ENCODE measurements at places on chromosomes 1 and 21.
A peak's percentile ranks its signal among the peaks of the same experiment; 100 is the strongest.

DNA sequence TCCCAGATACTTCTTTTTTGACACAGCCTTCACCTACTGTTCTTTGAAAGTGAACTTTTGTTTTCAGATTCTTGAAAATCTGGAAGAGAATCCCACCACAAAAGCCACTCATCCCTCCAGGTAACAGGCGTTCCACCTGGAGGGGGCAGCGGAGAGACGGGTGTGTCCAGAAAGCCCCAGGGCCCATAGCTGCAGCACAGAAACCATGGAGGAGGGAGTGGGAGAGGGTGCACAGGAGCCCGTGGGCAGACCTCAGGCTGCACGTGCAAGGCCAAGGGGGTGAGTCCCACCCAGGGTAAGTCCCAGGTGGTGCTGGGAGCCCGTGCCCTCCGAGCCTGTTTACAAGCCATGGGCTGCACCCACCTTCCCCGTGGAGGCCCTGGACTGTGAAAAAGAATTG is 86.5 kb downstream of the PSMG1 start:
- no peak for DNase-seq

DNA sequence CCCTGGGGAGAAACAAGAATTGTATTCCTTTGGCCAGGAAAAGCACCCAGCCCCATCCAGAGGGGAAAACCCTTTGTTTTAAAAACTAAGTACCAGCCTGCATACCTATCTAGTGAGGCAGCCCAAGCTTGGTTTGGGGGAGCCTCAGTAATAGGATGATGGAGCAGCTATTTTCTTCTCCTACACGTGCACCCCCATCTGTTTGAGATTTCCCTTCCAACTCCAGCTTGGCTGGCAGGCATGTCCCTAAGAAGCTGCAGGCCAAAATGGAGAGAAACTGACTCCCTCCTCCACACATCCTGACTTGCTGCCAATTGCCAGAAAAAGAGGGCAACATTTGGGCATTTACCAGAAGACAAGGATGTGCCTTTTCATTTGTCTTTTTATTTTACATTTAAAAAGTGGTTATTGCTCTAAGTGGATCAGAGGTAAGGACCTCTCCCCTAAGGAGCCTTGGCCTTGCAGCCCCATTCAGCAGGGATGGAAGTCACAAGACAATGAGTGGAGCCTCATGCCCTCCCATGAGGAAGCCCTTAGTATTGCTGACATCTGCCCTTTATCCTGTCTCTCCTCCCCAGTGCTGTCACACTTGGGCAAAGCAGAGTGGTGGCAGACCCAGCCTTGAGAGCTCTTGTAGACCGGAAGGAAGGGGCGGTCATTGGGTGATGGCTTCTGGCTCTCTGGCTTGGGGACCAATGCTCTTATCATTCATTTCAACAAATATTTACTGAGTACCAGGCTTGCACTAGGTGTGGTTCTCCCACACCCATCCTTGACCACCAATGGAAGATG is 8.6 kb downstream of the FNDC5 start:
- no peak for DNase-seq

GRCh38 chr1:156886583-156887281 is 6.8 kb upstream of the PEAR1 start:
- no peak for DNase-seq

DNA sequence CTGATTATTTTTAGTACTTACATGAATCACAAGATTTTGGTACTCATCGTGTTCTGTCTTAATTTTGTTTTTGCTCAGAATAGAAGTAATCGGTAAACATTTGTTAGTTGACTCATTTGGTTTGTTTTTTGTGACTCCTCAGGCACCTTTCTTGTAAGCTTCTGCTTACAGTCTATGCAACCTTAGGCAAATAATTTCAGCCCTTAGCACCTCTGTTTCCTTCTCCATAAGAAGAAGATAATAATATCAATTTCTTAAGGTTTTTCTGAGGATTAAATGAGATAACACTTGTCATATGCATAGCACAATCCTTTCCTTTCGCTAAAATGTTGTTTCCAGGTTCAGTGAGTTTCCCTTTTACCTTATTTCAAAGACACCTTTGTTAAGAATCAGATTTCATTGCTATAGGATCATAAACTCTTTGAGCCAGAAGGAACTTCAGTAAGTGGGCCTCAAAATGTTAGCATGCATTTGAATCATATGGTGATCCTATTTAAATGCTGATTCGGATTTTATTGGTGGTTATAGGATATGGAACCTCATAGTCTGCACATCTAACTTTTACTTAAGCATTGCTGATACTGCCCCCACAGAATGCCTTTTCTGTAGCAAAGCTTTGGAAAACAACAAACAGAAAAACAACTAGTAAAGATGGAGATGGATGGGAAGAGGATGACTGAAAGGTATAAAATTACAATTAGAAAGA is 272.7 kb upstream of the CACYBP start:
- DNase-seq: no peak

DNA sequence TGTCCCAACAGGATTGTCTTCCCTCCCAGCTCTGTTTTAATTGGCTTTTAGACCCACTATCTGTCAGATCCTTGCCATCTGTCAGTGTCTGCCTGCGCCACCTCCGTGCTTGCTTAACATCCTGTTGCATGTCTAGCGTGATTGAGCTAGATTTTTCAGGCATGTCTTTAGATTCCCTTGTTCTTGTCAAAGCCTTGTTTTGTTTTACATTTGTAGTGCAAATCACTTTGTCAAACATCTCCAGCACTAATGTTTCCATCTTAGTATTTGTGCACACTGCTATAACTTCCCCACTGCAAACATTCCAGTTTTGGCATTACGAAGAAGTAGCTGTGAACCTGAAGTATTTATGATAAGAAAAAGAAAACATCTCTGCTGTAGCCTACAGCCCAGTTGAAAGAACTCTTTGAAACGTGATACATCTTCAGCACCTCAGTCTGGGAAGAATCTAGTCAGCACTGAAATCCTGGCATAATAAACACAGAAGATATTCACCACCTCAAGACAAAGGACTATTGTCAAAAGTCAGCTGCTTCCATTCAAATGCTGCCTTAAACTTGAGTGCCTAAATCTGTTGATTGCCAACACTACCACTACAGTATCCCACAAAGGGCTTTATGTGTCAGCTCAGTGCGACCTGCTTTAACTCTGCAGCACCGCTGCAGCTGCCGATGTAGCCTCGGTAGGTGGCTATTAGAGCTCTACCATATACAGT is 105.0 kb downstream of the FNBP1L start:
- no peak for DNase-seq

DNA sequence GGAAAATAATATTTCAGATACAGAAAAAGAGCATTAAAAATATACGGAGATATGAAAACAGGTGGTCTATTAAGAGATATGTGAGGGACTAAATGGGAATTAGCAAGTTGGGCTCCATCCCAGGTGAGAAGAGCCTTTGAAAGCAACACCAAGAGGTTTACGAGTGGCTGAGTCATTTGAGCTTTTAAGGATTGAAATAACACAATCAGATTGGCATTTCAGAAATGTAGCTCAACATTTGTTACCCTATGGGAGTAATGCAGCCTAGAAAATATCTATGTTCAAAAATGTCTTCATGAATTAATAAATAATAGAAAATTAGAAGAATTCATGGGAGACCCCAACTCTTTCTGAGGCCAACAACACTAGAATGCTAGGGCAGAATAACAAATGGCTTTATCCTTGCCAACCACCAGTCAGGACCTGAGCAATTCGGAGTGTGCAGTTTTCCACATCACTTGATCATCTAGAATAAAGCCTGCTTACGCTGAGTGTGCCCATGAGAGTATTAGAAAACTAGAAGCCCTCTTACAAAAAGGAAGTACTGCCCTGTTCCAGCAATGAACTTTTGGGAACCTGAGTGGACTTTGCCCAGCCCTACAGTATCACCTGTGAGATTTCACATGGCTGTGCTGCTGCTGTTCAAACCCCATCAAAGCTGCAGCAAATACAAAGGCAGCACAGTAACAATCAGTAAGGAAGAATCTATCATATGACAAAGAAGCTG is 538.0 kb upstream of the CAMK1G start:
- no peak for DNase-seq

DNA sequence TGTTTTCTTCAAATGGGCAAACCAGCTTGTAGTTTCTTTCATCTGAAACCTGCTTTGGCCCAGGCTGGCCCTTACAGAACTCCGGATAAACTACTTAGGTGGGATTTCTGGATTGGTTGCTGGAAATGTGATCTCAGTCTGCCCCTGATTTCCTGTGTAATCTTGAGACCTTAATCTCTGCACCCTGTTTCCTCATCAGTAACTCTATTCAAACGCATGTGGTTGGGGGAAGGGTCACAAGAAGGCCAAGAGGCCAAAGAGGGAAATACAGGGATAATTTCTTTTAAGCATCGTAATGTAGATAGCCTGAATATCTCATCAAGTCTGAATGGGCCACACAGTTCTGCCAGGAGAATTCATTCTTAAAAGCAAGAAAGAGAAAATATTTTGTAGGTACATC is 483.6 kb downstream of the LTN1 start:
- DNase-seq: no peak

DNA sequence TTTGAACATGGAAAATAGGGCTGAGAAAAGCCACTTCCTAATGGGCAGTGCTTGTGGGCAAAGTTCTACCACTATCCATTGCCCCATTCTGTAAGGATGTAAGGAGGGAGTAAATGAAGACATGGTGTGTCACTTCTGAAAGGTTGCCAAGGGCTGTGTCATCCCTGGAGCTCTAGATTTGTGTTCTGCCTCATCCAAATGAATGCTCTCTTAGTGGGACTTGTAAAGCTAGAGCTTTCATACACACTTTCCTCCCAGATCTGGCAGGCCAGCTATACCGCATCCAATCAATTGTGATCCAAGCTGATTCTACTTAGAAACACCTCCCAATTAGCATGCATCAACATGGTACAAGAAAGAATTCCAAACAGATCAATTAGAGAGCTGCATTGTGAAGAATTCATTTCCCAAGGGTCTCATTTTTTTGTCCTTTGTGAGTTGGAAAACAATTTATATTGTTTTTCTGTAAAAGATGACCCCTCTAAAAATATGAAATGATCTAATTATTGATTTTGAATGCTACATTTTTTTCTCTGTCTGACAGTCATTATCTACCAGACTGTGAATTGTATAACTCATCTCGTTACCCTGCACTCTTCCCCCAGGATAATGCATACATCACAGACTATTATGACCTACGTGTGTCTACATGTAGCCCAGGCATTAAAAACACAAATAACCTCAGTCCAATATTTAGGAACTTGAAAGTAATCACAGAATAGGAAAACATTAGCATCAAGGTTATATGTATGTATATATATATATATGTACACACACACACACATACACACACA is 117.1 kb upstream of the DUSP10 start:
- no peak for DNase-seq

GRCh38 chr1:119652587-119652986 is 4.5 kb upstream of the ZNF697 start:
- no peak for DNase-seq

GRCh38 chr1:42847721-42848460 is 1.5 kb downstream of the ZNF691 start:
- DNase-seq: no peak

GRCh38 chr1:206705191-206705590 is 20.5 kb downstream of the MAPKAPK2 start:
- peak; percentile 86 for DNase-seq

DNA sequence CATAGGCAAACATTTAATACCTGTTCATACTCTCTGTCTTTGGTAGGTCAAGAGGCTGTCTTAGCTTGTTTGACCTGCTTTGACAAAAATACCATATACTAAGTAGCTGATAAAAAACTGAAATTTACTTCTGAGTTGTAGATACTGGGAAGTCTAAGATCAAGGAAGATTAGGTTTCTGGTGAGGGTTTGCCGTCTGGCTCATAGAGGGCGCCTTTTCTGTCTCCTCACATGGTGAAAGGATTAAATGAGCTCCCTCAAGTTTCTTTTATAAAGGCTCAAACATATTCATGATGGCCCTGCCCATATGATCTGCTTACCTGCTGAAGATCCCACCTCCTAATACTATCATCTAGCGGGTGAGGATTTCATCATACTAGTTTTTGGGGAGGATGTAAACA is 1076.1 kb upstream of the NCAM2 start:
- no peak for DNase-seq

DNA sequence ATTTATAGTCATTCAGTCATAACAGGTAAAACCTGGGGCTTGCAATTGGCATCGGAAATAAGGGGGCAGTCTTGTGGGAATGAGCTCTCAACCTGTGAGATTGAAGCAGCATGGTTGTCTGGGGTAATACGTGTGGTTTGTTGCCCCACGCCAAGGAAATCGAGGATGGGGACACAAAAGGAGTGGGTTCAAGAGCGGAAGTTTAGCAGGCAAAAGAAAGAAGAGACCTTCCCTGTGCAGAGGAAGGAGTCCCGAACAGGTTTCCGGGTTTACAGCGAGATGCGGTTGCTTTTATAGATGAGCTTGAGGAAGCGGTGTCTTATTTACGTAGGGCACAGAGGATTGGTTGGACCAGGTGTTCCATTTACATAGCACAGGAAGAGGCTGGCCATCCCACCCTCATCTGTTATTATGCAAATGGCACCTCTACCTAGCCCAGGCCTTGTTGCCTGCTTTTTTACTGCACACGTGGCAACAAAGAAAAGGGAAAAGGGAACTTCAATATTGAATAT is 37.3 kb downstream of the IFNAR1 start:
- peak; percentile 87 for DNase-seq

- peak; percentile 68 for DNase-seq
These were observed 39.6 kb upstream of the KANK4 start for GRCh38 chr1:62358665-62359373.

DNA sequence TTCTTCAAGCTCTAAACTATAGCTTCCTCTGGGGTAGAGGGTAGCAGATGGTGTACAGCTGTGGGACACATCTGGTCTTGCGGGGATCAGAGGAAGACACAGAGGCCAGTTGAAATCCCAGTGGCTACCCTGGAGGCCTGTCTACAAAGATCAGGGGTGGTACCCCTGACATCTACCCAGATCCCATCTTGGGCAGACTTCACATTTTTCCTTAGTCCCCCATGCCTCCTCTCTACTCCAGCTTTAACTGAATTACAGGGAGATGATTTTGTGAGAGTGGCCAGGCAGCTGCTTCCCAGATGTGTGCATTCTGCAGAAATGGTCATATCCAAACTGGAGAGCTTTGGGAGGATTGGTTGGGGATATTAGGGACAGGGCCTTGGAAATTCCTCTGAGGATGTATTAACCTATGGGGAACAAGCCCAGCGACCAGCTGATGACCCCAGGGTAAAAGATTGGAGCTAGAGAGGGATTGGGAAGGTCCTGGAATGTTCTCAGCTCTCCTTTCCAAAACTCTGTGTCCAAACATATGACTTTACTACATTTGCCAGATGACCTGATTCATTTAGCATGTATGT is 9.6 kb upstream of the CD34 start:
- DNase-seq: no peak

DNA sequence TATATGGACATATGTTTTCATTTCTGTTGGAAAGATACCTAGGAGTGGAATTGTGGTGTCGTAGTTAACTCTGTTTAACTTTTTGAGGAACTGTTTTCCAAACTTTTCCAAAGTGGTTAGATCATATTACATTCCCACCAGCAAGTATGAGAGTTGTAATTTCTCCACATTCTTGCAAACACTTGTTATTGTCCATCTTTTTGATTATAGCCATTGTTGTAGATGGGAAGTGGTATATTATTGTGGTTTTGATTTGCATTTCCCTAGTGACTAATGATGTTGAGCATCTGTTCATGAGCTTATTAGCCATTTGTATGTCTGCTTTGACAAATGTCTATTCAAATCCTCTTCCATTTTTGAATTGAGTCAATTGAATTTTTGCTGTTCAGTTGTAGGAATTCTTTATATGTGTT is 19.8 kb downstream of the CAMTA1 start:
- DNase-seq: no peak

All from NCI-H774 (cell line).